ENCODE measurements at places on chromosomes 6 and 20.

DNA sequence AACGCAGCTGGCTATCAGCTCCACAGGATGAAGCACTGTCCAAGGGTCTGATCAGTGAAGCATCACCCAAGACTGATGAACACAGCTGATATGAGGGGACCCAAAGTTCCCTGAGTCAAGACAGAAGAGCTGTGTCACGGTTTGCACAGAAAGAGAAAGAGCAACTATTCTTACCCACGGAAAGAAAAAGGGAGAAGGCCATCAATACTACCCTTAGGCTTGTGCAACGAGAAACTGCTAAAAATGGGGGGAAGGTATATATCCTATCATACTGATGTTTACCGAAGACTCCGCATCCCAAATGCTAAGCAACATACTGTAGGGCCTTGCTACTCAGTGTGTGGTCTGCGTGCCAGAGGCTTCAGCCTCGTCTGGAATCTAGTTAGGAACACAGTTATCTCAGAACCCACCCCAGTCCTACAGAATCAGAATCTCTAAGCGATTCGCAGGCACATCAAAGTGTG, 665 bp downstream of the FASTKD5 start:
- DNase-seq = no peak

GRCh38 chr6:105317607-105318533, 85.0 kb downstream of the PREP start:
- DNase-seq = no peak

DNA sequence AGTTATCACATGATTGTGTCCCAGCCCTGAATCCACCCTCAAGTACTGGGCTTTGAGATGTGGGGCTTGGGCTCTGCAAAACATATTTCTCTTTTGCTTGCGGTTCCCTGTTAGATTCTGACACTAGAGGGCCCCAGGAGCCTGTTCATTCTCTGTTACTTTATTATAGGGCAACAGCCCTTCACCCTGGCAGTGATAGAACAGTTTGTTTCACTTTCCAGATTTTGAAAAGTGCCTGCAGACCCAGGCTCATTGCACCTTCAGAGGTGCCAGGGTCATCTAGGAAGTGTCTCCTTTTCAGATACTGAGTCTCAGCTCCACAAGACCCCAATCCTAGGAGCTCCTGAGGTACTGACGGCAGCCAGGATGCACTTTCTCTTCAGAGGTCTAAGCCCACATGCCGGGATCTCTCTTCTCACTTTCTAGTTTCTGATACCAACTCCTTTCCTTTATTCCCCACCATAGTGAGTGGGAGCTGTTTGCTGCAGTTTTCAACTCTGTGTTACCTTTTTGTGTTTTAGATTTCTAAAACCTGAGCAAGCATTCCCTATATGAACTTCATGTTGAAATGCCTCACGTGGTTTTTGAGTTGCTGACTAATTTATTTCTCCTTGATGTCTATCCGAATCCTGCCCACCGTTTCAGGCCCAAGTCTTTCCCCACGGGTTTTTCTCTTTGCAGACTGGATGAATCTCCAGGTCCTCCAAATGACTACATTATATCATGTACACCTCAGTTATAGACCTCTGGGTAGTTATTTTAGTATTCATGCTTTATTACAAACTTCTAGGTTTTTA, 10.9 kb downstream of the ABT1 start:
- no peak for DNase-seq

GRCh38 chr6:21149470-21149869, 444.1 kb upstream of the SOX4 start:
- no peak for DNase-seq

DNA sequence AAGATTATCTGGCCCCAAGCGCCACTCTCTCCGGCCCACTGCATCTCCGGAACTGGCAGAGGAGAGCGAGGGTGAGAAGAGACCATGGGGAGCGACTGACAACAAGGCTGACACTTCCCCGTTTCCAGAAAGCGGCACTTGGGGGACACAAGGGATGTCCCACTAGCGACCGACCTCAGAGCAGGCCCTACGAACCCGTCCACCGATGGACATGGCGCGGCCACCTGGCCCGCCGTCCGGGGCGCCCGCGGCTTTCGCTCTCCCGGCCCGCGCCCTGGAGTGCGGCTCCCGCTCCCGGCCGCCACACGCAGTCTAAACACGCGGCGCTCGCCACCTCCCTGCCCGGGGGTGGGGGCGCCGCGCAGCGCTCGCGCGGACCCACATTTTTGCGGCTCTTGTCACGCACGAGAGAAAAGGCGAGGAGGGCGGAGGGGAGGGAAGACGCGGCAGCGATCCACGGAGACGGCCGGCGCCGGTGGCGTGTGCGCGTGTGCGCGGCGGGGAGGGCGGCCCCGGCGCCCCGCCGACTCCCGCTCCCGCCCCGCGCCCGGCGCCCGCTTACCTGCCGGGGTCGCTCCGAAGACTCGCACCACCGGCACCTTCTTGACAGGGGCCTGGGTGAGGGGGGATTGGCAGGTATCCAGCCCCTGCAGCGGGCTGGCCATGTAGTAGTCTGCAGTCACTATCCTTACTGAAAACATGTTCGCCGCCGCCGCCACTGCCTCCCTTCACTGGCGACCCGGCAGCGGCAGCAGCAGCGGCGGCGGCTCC, 645 bp downstream of the REV3L start:
- peak; percentile 21 for DNase-seq

DNA sequence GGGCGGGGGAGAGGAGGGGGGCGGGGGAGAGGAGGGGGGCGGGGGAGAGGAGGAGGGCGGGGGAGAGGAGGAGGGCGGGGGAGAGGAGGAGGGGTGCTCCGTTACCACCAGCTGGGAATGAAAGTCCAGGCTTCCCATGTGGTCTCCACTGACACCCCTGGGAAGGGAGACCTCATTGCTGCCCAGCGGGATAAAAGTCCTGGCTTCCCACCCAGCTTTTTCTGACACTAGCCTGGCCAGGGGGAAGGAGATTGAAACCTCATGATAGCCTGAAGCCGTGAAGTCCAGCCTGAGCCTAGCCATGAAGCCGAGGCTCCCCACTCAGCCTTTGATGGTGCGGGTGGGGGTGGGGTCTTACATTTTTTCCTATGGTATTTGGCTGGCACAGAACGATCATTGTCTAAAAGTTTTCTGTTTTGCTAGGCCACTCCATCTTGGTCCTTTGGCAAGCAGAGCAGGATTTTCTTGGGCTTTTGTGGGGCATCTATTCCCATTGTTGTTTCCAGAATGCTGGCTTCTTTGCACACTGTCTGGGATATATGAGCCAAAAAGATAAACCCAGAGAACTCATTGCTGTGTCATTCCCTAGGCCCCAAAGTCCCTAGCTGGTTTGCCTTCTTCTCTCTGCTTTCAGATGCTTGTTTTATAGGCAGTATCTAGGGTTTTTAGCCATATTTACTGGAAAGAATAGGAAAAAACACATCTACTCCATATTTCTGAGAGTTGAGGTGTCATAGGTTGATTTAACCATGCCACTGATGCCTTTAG, 67.9 kb upstream of the RNF24 start:
- no peak for DNase-seq

DNA sequence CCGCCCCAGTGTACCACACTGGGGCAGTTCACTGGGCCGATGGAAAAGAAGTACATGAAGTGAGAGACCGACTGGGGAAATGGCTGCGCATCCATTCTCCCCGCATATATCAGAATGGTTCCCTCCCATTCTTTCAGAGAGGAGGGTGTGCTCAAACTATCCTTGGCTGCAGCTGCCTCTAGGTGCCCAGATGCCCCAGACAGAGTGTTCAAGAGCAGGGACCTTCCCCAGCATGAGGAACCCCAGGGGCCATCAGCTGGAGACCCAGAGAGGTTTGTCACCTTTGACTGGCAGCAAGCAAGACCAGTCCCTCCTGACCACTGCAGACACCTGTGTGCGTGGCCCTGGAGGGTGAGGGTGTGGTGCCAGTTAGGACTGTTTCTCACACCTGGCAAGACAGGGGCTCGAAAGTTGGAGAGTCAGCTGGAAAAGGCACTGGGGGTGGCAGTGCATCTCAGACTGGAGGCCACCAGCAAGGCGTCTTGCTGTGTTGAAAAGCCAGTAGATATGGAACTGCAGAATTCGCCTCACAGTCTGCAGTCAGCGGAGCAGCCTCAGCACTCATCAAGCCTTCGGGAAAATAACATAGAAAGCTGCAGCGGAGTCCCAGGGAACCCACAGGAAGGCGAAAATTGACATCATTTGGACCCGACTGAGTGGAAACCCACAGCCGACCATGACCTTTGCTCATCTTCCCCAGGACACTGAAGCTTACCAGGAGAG, 76.7 kb downstream of the GPR6 start:
- DNase-seq = no peak

DNA sequence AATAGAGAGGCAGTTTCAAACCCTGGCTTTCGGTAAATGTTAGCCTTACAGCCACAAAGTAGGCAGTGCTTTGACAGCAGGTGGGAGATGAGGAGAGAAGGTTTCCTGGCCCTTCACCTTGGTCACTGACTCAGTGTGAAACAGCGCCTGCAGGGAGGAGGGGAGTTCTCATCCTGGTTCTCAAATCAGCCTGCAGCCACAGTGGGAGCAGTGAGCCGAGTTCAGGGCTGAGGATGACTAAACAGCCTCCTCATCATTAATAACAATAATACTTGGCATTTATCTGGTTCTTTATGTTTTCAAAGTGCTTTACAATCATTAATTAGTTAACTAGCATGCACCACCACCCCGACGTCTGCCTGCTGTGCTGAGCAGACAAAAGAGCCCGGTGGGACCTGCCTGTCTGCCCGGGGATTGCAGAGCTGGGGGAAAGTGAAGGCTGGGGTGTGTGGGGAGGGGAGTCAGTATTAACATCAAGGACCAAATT, 59.6 kb downstream of the PRDM1 start:
- no peak for DNase-seq

DNA sequence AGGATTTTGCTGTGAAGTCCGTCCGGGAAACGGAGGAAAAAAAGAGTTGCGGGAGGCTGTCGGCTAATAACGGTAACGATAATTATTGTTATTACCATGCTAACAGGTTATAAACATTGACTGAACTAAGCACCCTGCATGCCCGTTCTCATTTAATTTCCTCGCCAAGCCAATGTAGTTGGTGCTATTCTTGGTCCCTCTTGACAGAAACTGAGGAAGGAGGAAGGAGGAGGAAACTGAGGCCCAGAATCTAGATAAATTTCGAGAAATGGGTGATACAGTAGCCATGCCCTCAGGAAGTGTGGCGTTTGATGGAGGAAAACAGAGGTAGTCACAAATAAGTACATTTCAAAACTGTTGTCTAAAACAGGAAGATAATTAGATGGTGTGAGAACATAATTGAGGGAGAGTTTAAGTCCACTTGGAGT, 474 bp downstream of the TPX2 start:
- DNase-seq = no peak

DNA sequence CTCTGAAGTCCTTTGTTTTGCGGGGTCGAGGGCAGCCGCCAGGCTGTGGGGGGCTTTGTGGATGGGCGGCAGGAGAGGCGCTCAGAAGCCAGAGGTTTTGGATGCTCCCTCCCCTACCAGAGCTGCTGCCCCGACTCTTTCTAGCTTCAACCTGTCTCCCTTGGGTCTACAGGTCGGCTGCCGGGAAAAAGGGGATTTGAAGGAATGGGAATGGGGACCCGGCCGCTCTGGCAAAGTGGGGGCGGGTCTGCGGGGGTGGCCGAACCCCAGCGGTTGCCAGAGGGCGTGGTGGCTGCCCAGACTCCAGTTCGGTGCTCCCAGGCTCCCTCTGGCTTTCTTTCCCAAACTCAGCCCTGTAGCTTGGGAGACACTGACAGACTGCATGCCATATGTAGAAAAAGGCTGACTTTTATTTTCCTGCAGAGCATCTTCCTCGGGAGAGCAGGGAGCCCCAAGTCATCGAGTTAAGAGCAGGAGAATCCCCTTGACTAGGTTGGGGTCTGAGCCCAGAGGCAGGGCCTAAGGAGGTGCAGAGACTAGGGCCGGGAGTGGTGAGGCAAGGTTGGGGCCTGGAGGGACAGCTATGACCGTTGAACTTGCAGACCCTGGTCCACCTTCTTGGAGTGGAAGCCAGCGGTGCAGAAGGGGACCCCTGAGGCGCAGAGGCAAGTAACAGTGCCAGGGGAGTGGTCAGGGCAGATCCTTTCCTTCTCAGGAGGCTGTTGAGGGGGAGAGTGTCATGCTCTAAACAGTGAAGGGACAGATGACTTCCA, 1.4 kb upstream of the PPP1R18 start:
- no peak for DNase-seq

DNA sequence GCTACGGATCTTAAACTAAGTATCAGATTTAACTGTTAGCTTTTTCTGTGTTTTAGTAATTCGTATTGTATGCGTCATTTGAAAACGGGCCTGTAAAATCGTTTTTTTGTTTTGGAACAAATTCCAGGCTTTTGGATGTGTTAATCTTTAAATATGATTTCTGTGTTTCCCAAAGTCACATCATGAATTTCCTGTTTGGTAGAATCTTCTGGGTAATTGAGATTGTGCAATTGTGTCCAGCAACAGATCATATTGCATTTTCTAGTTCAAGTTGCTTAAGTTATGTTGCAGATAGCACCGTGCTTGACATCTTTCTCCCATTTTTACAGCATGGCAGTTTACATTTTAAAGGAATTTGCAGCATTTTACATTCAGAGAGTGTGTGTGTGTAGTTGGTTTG, 1.9 kb downstream of the MAPK14 start:
- DNase-seq = no peak

DNA sequence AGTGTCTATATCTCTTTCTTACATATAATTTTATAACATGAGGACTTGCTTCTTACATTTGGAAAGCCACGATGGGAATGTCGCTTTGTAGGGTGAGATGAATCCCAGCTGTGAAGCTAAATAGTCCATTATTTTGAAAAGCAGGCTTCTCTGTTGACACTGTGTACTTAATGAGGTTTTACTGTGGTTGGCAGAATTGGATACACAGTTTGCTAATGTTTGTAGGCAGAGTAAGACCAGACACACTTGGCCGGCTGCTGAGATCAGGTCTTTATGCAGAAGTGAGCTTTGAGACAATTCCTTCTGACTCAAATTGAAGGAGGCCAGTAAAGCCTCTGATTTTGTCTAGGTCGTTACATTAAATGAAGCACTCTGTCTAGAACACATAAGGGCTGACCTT, 93.0 kb downstream of the NDUFAF5 start:
- no peak for DNase-seq

DNA sequence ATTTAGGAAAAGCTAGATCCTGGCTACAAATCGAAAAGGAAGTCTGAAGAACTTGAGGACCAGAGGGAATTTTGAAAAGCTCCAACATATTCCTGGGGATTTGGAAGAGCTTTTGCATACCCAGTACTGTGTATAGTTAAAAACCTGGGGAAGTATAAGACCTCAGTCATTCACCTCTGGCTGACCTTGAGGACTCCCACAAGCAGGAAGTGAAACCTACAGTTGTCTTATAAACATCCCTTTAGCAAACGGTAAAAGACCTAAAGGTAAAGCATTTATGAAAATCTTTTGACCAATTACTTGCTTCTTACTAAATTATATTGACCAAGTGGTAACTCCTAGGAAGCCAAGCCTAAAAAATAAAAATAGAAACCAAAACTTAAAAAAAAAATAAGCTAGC, 175.0 kb downstream of the HAO1 start:
- no peak for DNase-seq

GRCh38 chr6:145866456-145867396, 52.1 kb upstream of the FBXO30 start:
- DNase-seq = no peak
